RPMI8226 (cell line): ENCODE measurements at places on chromosomes 4 and X.

DNA sequence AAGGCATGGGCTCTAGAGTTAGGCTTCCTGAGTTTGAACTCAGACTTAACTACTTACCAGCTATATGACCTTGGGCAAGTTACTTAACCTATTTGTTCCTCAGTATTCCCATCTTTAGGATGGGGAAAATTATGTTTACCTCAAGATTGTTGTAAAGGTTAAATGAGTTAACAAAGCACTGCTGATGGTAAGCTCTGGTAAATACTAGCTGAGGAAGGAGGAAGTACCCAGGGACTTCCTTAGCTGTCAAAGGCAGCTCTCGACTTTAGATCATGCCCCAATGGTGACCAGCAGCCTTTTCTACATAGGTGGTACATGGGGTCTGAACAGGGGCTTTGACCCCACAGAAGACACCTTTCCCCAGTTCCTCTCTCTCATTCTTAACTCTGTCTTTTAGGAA lies 20.1 kb downstream of the ATP7A start:
- no peak for DNase-seq

GRCh38 chr4:176139518-176139917 lies 55.9 kb downstream of the SPATA4 start:
- DNase-seq, result no peak

DNA sequence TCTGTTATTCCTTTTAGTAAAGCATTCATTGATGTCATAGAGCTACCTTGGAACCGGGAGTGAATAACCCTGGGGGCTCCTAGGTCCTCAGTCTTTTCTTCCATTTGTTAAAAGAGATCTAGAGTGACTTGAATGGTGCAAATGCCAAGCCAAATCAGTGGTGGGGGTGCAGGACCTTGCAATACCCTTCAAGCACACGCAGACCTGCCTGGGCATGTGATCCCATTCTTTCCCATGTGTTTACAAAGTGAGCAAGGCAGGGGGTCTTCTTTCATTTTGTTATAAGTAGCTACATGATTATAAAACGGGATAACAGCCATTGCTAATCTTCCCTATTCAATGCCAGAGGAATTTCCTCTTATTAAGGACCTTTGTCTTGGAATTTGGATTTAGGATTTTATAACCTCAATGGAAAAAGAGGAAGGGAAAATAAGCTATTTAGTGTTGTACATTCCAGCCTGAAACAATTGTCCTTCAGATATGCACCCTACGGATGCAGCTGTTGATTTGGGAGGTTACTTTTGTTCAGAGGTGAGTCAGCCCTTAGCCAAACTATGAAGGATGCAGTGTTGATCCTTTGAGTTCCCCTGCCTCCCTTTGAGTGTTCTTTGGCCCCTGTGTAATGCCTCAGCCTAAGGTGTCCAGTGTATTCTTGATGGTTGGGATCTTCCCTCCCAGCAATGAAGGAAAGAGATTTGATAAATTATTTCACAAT lies 623.8 kb upstream of the HTR2C start:
- no peak for DNase-seq

DNA sequence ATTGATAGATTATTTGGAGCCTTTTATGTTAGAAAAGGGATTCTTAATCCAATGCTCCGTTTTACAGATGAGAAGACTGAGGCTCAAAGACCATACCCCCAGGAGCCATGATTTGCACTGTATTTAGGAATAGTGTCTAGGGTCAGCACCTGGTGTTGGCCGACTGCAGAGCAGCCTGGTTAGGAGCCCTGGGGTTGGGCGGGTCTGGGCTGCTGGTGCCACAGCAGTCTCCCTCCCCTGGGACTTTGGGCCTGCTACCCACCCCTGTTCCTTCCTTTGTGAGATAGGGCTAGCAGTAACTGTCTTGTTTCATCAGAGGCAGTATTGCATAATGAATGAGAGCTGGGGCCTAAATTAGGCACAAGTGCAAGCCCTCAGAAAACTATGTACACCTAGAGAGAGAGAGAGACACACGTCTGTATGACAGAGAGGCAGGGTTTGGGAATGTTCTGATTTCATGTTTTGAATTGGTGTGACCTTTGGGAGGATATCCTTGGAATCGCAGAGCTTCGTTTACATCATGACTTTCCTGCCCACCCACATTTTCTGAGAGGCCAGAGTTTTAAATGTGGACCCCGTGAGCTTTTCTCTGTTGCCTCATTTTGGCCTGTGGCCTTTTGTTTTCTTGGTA lies 111.7 kb downstream of the PTTG2 start:
- no peak for DNase-seq

DNA sequence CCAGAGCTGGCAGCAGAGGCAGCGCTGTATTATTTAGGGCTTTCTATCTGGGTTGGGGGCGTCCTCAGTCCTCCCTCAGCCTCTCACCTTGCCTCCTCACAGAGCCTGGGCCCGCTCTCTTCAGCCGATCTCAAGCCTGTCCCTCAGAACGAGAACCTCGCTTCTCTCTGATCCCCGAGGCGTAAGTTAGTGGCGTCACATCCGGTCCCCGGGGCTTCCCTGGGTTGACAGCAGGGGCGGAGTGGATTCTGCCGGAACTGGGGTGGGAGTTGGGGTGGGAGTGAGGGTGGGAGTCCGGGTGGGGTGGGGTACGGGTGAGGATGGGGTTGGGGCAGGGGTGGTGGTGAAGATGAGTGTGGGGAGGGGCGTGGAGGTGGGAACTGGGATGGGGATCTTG lies at the start of gene MAGEA10:
Gene MAGEA10, minus strand, starts transcription at position 190 of the 397 bp plus-strand sequence. CDS start 2,957 bp downstream, outside the sequence.
- no peak for DNase-seq

DNA sequence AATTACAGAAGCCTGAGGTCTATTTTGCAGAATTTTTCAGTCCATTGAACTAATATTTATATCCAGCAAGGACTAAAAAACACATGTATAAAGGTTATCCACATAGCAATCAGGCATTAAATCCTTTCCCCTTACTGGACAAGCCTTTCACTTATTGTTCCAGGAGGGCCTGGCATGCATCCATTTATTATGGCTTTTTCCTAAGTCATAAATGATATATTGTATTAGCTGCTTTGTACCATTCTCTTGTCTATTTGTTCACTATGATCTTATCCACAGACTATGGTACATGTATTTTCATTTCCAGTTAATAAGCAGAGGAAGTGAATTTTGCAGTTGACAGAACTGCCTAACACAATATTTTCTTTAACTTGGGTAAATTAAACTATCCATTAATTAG lies 105.4 kb upstream of the ANK2 start:
- DNase-seq, result no peak

DNA sequence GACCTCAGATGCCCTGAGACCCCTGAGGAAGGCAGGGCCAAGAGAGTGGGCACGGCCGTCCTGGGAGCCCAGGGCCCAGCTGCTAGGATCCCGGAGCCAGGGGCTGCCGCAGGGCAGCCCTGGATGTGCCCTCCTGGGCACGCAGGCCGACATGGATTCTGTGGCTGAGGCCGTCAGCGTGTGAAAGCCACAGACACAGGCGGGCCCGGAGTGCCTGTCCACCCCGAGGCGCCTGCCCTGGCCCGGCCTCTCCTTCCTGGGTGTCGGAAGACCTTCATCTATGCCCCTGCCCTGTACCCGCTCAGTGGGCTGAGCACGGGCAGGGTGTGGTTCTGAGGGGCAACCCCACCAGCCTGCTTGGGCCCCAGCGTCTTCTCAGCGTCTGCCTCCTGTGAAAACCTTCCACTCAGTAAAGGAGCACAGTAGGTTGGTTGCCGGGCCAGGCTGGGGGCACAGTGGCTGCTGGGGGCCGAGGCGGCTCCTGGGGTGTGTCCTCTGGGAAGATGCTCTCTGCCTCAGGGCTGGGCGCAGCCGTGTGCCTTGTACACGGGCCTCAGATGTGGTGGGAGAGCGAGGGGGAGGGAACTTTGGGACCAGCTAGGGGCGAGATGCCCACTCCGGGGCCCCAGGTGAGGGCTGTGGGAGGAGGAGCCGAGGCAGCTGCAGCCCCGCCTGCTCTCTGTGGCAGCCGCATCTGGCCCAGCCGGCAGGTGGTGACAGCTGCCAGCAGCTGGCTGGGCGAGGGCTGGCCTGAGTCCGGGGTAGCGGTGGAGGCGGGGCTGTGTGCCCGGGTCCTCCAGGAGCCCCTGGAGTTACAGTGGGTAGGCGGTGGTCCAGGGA lies 20.8 kb downstream of the FGFRL1 start:
- DNase-seq, result peak; percentile 69

DNA sequence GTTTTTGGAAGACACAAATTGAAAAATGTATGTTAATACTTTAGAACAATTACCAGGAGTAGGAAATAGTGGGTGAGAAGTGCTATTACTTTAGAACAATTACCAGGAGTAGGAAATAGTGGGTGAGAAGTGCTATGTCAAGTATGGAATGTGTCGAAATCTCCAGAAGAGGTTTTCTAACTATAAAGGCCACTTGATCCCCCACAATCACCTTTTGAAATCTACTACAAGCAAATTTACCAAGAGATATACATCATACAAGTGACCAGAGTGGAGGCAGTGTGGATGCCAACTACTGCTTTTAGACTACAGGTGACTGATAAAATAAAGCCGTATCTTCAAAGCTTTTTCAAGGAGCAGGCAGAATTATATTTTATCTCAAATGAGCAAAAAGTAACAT lies 43.1 kb downstream of the MAB21L2 start:
- DNase-seq, result no peak

- DNase-seq, result no peak
These were observed 240.0 kb downstream of the BCOR start for GRCh38 chrX:39857780-39858179.

- no peak for DNase-seq
These were observed 16.1 kb downstream of the CLCN4 start for GRCh38 chrX:10172877-10173276.

DNA sequence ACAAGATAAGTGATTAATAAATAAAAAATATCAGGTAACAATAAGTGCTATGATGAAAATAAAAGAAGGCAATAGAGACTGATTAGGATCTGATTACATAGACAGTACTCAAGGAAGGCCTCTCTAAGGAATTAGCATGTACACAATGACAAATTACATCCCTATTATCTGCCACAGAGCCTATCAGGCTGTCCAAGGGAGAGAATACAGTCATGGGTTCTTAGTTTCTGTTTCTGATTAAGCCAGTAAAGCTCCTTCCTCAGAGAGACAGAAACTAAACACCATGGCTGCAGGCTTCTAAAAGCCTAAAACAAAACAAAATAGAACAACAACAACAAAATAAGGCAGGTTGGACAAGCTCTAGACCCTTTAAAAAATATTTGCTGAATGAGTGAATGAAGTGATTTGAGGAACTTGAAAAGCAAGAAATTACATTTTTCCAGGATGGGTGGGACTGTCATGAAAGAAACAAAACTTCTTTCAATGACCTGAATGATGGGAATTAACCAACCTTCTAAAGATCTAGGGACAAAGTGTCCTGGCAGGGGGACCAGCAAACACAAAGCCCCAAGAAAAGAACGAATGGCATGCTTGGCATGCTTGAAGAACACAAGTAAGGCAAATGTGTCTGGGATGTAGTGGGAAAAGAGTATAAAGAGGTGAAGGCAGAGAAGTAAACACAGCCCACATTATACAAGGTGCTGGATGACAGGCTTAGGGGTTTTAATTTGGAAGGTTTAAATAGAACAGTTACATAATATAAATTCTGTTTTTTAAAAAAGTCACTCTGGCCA lies 44.1 kb downstream of the NAA11 start:
- DNase-seq, result no peak
